ENCODE measurements at places on chromosomes 2 and 18.

GRCh38 chr18:26421931-26422330 is 126.4 kb downstream of the KCTD1 start:
- no peak for DNase-seq

DNA sequence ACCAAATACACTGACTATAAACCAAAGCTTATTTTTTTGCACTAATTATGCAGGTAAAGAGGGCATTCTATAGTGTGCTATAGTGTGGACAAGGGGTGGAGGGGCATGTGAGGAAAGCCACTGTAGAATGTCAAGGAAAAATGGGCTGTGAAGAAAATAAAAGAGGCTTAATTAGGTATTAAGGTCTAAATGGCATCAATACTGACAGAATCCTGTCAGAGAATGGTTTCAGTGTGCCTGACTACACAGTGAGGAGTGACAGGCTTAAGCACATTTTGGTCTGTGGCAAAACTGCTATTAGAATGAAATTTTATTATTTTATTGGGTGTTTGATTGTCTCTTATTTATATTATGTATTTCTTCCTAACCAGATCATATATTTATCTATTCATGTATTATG is 787.6 kb upstream of the CELF4 start:
- DNase-seq = no peak

GRCh38 chr2:74696829-74697228 is 42.8 kb downstream of the SEMA4F start:
- DNase-seq = no peak

- no peak for DNase-seq
Measured at GRCh38 chr2:6148882-6149281, 456.7 kb downstream of the SOX11 start.

DNA sequence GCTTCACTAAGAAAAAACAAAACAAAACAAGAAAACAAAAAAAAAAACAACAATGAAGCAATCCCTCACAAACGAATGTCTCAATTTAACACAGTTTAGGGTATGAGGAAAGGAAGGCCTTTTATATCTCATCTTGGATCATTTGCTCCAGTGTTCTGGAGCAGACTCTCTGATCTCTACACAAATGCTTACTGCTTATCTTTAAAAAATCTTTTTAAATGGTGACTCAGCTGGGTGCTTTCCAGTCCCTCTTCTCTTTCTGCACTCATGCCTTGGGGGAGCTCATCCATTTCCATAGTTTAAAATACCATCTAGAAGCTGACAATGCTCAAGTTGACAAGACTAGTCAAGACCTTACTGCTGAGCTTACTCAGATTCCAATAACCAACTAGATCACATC is 56.2 kb downstream of the ETAA1 start:
- DNase-seq = no peak

All from stimulated activated CD8-positive, alpha-beta memory T cell treated with anti-CD3 and anti-CD28 coated beads, Interleukin-12 subunit alpha, Interleukin-12 subunit beta, amount 100 ng/mL, for 1 hour (primary cell).